Muscle of leg (tissue), 16 donors: ENCODE measurements at places on chromosomes 6 and 20. TPM values are rescaled to one million over a fixed set of nuclear protein-coding genes. Genes with fewer than 3 reads are reported as not detected.

Gene BHLHE23
- not detected for polyA plus RNA-seq

Gene TSBP1
- not detected for polyA plus RNA-seq

- peak; percentile 50 for DNase-seq
Observed at GRCh38 chr6:154167126-154167525, 128.1 kb downstream of the OPRM1 start.

- no peak for DNase-seq
Observed at GRCh38 chr6:130167655-130168054, 55.1 kb downstream of the SAMD3 start.

Gene PPDPF
- 305 TPM for polyA plus RNA-seq

Gene ADGB
- not detected for polyA plus RNA-seq

GRCh38 chr20:50592282-50593004 lies 82.3 kb downstream of the PTPN1 start:
- DNase-seq = no peak

Gene AGPAT1
- polyA plus RNA-seq = 55.4 TPM

GRCh38 chr6:159996087-159996622 lies 27.3 kb downstream of the IGF2R start:
- no peak for DNase-seq

DNA sequence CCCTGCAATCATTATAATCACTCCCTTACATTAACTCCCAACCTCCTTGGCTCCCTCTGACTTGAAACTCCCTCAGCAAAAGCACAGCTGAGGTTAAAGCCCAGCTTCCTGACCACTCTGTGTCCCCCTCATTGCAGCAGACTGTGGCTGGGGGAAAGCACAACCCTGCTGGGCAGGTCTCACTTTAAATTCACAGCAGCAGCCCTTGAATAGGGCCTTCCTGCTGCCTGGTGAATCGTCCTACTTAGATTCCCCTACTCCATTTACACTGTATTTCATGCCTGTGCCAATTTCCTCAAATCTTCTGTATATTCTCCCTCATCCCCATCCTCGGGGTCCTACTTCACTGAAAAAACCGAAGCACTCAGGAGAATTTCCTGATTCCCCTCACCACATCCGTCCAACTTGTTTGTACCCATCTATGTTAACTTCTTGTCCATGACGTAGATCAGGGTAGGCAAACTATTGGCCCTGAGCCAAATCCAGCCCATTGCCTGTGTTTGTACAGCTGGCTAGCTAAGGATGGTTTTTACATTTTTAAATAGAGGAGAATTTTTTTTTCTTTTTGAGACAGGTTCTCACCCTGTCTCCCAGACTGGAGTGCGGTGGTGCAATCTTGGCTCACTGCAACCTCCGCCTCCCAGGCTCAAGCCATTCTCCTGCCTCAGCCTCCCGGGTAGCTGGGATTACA lies 31.5 kb upstream of the GCM1 start:
- peak; percentile 35 for DNase-seq

GRCh38 chr6:157756708-157757429 lies 66.2 kb upstream of the SNX9 start:
- peak; percentile 88 for DNase-seq

Gene SOX18
- polyA plus RNA-seq = 8.7 TPM

Gene MEP1A
- 0.04 TPM for polyA plus RNA-seq

DNA sequence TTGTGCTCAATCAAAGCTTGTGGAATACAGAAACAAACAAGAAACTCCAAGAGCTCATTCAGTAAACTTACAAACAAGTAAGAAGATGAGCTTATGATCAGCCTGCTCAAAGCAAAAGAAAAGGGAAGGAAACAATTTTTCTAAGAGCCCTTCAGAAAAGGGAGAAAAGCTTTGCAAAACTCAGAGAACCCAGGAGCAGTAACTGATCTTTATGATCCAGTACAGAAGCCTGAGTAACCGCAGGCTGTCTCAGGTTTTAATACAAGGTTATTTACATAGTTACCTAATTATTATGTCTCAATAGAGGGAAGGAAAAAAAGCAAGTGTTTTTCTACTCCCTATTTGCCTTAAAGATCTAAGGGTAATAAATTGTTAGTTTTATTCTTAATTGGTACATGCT lies 226.5 kb downstream of the MAFB start:
- DNase-seq = no peak

- DNase-seq = no peak
Observed at GRCh38 chr6:95847061-95847460, 168.7 kb upstream of the FUT9 start.

DNA sequence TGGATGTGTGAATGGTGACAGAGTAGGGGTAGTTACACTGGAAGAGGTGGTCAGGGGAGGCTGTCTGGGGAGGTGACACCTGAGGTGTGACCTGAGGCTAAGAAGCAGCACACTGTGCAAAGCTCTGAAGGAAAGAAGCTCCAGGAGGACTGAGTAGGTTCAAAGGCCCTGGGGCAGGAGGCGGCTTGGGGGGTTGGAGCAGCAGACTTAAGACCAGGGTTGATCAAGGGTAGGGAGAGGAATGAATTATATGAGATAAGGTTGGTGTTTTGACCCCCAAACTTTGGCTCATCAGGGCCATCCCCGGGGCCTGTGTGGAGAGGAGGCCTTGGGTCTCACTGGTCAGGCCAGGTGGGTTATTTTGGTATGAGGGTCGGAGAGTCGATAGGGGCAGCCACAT lies 166.1 kb downstream of the GRM4 start:
- DNase-seq = no peak

DNA sequence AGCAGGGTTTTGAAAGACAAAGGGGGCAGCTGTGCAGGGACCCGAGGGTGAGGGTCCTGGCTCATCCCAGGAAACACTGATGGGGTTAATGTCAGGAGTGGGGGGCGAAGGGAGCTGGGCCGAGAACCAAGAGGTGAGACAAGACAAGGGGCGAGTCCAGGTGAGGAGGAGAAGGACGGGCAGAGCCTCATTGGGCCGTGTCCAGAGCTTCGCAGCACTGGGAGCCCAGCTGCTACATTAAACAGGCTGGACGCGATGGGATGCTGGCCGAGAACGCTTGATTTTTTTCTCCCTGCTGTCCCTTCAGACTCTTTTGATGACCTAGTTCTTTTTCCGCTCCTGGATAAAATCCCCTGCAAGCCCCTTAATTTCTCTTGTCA lies 172.8 kb upstream of the SNX9 start:
- DNase-seq = peak; percentile 94

DNA sequence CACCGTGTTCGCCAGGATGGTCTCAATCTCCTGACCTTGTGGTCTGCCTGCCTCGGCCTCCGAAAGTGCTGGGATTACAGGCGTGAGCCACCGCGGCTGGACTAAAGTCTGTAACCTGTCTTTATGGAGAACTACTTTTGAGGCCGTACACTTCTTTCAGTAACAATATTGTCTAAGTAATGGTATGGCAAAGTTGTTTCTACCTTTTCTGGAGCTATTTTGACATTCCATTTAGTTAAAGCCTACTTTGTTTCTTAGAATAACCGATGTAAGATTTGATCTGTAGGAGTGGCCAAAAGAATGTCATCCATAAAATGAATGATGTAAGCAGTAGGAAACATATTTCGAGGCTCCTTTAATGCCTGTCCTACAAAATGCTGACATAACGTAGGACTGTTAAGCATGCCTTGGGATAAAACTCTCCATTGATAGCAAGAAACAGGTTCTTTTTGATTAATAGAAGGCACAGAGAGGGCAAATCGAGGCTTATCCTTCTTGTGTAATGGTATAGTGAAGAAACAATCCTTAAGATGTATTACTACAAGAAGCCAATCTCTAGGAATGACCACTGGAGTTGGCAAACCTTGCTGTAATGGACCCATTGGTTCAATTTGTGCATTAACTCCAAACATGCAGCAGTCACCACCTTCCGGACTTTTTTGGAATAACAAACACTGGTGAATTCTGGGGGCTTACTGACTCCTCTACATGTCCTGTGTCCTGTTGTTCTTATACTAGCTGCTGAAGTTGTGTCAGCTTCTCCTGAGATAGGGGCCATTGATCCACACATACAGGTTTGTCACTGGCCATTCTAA lies 35.9 kb downstream of the HLA-DRA start:
- DNase-seq = no peak

DNA sequence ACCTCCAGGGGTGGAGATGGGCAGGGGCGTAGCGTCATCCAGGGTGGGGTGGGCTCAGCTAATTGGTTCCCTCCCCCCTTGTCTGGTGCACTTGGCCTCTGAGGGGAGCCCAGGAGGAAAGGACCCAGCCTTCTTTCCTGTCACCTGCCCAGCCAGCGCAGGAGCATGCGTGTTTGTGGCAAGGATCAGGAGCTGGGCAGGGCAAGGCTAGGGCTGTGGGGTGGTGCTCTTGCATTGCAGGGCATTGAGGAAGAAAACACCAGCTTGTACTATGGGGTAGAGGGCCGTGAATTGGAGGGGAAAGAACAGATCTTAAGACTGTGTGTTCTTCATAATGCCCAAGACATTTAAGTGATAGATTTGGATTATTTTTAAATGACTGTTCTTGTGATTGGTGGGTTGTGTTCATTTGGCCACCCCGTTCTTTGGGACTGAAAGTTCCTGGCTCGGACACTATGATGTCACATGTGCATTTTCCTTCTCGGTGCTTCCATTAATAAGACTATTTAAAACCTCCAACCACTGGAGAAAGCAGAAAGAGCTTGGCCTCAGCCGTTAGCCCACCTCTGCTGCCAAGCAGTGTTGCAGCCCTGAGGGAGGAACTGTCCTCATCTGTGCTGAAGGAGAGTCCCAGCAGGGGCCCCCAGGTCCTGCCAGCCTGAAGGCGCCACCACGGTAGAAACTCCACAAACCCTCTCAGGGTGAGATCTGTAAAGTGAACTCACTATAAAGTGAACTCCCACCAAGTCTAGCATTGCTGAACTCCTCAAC lies 136.2 kb upstream of the INSM1 start:
- no peak for DNase-seq

Gene ZGPAT
- 18.2 TPM for polyA plus RNA-seq

DNA sequence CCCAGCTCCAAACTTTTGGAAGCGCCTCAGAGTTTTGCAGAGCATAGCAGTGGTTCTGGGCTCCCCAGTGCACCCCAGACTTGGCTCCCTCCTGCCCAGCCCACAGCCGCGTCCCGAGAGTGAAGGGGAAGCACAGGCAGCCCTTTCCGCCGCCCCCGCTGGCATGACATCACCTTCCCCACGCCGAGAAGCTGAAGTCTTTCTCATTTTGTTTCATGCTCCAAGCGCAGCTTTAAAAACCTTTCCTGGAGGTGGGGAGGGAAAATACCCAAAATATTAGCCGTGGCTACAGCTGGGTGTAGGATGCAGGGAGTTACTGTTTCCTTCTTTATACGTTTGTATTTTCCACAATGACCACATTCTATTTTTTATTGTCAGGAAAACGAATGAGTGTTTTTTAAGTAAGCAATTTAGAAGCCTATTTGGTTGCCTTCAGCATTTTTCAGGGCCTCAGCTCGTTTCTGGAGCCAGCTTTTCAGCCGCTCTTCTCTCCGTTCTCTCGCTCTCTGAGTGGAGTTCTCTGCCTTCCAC lies 72.9 kb downstream of the SNX5 start:
- peak; percentile 89 for DNase-seq

DNA sequence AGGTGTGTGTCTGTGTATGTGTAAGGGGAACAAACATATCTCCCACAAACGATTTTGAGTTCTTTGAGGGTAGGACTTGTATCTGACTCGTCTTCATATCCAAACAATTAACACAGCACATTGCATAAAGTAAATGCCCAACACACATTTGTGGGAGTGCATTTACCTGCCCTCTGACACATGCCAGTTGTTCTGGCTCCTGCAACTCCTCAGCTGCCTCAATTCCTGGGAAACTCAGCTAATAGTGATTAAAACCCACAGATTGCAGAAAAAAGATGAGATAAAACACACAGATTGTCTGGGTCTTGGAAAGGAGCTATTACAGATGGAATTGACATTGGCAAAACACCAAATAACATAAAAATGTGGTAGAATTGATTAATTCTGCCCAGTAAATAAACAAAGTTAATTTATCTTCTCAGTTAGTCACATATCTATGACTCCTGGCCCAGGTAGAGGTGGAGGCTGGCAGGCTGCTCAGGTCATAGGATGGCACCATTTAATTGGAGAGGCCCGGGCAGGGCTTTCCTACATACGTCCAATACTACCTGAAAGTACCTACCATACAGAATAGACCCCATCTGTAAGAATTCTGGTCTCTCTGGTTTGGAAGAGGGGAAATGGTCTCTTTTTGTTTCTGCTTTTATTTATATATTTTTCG lies 71.5 kb upstream of the IFNGR1 start:
- no peak for DNase-seq

Gene EMILIN3
- polyA plus RNA-seq = 52.3 TPM

Gene BMP6
- 0.94 TPM for polyA plus RNA-seq

Gene MLIP
- polyA plus RNA-seq = 49.5 TPM

- DNase-seq = no peak
Observed at GRCh38 chr6:128233531-128233930, 286.9 kb downstream of the PTPRK start.

GRCh38 chr6:13011612-13012146 lies 295.1 kb downstream of the PHACTR1 start:
- no peak for DNase-seq

Gene CRIP3
- polyA plus RNA-seq = 2.0 TPM

DNA sequence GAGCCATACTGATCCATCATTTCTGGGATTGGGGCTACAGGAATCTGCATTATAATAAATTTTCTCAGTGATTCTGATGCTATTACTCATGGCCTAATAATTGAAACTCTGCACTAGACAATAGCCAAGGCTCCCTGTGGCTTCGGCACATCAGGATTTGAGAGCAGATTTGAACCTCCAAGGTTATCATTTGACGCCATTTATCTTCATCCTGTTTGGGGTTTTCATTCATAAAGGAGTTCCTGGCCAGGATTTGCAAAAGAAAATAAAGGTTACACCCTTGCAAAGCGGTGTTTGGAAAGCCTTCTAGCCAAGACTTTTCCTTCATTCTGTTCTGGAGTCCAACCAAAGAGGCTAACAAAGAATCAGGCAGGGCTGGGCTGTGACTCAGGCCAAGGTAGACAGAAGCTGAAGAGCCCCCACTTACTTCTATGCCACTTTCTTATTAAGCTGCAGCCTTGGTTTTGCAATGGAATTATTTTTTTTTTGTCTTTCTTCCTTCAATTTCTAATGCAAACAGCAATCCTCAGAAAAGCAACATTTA lies 330.1 kb downstream of the DHX35 start:
- no peak for DNase-seq

DNA sequence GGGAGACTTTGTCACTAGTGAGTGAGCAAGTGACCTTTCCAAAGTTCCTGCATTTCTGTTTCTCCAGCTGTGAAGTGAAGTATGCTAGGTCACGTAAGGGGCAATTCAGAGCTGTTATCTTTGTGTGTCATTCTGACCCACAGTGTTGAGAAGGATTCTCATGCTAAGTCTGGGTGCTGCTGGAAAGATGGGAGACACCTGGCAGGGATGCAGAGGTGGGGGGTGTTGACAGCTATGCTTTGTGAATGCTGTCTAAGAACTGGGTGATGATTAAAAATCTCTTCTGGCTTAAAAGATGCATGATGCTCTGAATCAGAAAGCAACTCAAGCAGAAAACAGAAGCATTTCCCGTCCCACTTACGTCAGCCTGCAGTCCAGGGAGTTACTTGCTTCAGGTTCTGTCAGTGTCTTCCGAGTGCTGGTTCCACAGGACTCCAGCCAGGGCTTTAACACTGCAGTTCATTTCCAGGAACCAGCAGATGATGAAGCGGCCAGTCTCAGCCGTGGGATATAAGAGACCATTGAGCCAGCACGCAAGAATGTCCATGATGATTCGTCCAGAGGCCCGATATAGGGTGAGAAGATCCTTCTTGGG lies 30.9 kb upstream of the ASXL1 start:
- DNase-seq = peak; percentile 48

Gene GNAS
- 3,051 TPM for polyA plus RNA-seq

Gene RSPH9
- polyA plus RNA-seq = 0.60 TPM
